Frontal cortex (tissue), 4 donors: ENCODE measurements at places on chromosomes 4 and X.

DNA sequence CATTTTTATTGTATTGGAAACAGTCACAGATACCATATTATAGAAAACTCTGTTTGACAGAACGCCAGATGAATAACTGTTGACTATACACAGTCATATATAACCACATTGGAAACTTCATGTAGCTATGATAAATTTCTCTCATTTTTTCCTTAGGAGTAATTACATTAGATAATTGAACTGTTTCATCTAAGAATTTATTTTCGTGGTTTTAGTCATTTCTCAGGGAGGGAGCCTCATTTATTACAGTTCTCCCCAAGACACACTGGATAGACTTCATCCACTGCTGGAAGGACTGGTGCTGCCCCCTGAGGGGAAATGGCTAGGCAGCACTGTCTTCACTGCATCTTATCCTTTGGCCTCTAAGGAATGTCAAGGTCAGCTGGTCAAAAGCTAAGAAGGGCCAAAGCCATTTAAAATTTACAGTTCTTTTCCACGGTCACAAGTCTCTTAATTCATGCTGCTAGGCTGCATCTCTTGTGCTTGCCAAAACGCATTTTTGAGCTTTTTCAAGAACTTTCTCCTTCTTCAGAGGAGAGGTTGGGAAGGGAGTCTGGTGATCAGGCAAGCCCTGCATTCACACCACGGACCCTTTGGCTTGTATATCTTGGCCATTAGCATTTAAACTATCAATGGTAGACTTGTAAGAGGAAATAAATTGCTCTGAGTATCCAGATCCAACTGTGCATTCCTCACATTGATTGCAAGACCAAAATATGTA, 145.1 kb downstream of the CBR4 start:
- no peak for DNase-seq

- DNase-seq = no peak
Measured at GRCh38 chrX:115410731-115411428, 121.4 kb downstream of the LUZP4 start.

GRCh38 chr4:71392109-71392508, 53.3 kb downstream of the SLC4A4 start:
- no peak for DNase-seq

GRCh38 chrX:3393581-3394111, 47.2 kb upstream of the MXRA5 start:
- DNase-seq = no peak

DNA sequence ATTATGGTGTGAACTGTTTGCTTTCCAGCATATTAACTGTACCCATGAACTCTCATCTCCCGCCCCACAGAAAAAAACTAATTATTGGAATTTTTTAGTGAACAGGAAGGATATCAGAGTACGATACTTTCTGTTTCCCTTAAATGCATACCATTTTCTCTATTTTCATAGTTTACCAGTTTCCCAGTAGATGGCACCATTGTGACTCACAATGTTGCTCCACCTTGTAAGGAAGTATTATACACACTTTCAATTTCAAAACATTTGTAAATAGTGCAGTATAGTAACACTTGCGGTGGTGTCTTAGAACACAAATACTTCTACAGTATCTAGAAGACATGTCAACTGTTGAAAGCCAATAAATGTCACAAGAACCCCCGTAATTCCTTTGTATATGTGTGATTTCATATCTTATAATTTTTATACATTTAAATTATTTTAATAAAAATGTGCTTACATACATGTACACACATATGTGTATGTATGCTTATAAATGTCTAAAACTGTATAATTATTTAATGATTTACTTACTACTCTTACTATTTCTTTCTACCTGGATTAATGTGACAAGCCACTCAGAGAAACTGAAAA, 167.3 kb downstream of the SLIT2 start:
- no peak for DNase-seq

GRCh38 chrX:22186165-22186564, 86.5 kb upstream of the CBLL2 start:
- DNase-seq = no peak

DNA sequence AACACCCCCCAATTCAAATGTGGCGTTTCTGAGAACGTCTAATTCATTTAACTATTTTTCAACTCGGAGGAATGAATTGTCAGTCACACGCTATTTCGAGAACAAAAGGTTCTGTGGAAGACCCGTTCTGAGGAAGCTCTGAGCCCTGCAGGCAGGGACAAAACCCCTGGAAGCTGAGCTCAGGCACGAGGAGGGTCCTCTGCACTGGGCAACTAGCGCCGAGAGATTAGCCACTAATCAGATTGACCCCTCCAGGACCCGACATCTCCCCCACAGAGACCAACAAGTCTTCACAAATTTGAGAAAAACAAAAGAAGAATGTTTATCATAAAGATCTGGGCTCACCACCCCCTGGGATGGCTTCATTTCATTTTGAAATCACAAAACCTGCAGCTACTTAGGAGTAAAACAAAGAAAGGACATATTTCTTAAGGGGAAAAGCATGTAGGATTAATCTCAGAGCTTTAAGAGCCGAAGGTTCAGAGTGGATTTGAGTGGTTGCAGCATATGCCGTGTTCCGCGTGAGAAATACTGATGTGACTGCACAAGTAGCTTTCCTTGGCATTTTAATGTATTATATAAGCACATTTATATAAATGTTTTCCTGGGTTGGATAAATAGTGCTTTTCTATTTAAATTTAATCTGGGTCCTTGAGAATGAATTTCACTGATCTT, 41.8 kb downstream of the ADRA2C start:
- no peak for DNase-seq

- DNase-seq = no peak
Measured at GRCh38 chrX:136353526-136354093, 52.8 kb downstream of the ADGRG4 start.

DNA sequence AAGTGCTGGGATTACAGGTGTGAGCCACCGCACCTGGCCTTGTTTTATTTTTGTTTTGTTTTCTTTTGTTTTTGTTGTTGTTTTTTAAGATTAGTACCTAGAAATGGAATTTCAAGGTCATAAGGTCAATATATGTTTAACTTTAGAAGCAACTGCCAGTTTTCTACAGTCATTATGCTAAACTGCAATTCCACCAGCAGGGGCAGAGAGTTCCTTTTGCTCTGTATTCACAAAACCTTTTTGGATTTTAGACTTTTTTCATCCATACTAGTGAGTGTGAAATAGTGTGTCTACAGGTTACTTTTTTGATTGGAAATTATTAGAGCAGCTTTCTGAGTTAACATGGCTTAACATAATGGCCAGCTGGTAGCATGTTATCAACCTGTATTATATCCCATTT, 580.6 kb downstream of the TRIML1 start:
- DNase-seq = no peak
